ENCODE measurements at places on chromosomes 11 and 22. TPM values are rescaled to one million over a fixed set of nuclear protein-coding genes. Genes with fewer than 3 reads are reported as not detected.

DNA sequence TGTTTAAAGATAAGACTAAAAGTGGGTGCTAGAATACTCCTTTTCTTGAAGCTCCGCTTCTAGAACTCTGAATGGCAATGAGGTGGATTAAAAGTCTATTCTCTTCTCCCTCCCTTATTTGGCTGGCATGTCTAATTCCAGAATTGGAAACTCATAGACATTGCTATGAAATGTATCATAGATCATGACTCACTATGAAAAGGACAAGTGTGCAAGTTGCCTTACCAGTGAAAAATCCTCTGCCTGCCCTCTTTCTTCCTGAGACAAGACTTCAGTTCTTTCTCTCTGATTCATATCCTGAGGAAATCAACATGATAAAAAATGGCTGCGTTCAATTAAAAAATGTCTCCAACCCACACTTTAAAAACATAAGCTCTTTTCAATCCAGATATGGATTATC is 73.2 kb upstream of the BLID start:
- no peaks in the 10 kb centered on the region for H3K36me3 ChIP-seq
- H3K4me3 ChIP-seq: no peak overlapping the region
- DNase-seq: no peak
- H3K27ac ChIP-seq: no peak overlapping the region
- H3K4me1 ChIP-seq: no peaks in the 10 kb centered on the region
- H3K27me3 ChIP-seq: peaks cover 20% of the 10 kb centered on the region

GRCh38 chr22:48739348-48740085 is 1088.2 kb downstream of the BRD1 start:
- H3K36me3 ChIP-seq: no peaks in the 10 kb centered on the region
- H3K27me3 ChIP-seq: no peaks in the 10 kb centered on the region
- no peak for DNase-seq
- no peak overlapping the region for H3K27ac ChIP-seq
- no peaks in the 10 kb centered on the region for H3K4me1 ChIP-seq

- no peaks in the 10 kb centered on the region for H3K4me1 ChIP-seq
- no peak overlapping the region for H3K27ac ChIP-seq
- H3K36me3 ChIP-seq: no peaks in the 10 kb centered on the region
- H3K4me3 ChIP-seq: no peak overlapping the region
These were observed 96.2 kb upstream of the NTM start for GRCh38 chr11:131274233-131274632.

GRCh38 chr11:130514316-130514715 is 65.9 kb downstream of the ADAMTS15 start:
- H3K4me3 ChIP-seq: no peak overlapping the region
- no peaks in the 10 kb centered on the region for H3K36me3 ChIP-seq
- H3K27ac ChIP-seq: no peak overlapping the region
- no peaks in the 10 kb centered on the region for H3K4me1 ChIP-seq

IFITM10 gene
- total RNA-seq: 0.22 TPM

RTN4RL2 gene
- total RNA-seq: 0.74 TPM

GRCh38 chr11:63641727-63642126 is 27.5 kb upstream of the PLAAT3 start:
- H3K27me3 ChIP-seq: no peaks in the 10 kb centered on the region
- peaks cover 10% of the 10 kb centered on the region for H3K36me3 ChIP-seq
- no peak for DNase-seq
- peaks cover 6% of the 10 kb centered on the region for H3K4me1 ChIP-seq

DNA sequence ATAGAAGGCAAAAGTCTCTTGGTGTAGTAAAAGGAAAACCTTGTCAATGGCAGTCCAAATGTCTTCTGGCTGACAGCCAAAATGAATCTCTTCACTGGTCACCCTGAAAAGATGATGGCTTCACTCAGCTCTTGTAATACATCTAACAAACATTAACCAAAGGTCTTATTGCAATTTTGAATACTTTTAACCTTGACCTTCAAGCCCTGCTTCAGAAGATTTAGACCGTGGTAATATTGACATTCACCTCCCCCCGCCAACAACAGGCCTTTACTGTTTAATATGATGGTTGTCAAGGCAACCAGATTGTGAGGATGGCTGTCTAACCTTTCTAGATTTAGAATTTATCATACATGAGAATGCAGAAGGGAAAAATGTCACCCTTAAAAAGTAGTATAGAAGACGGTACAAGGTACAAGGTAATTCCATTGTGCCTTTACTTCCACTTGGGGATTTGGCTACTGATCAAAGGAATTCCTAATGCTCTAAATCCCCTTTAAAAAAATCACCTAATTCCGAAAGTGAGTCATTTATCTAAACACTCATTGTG is 342.3 kb downstream of the LARGE1 start:
- no peaks in the 10 kb centered on the region for H3K36me3 ChIP-seq
- H3K4me1 ChIP-seq: no peaks in the 10 kb centered on the region

ZNF214 gene
- total RNA-seq: not detected

- DNase-seq: no peak
- H3K27me3 ChIP-seq: no peaks in the 10 kb centered on the region
- H3K4me3 ChIP-seq: no peak overlapping the region
- H3K36me3 ChIP-seq: no peaks in the 10 kb centered on the region
- peaks cover 8% of the 10 kb centered on the region for H3K4me1 ChIP-seq
- no peak overlapping the region for H3K27ac ChIP-seq
These were observed 7.2 kb upstream of the NIPSNAP1 start for GRCh38 chr22:29587938-29588699.

- no peak for DNase-seq
- H3K36me3 ChIP-seq: peaks cover 8% of the 10 kb centered on the region
- no peaks in the 10 kb centered on the region for H3K4me1 ChIP-seq
- no peak overlapping the region for H3K27ac ChIP-seq
- no peak overlapping the region for H3K4me3 ChIP-seq
These were observed 20.9 kb upstream of the BAIAP2L2 start for GRCh38 chr22:38131399-38131798.

DNA sequence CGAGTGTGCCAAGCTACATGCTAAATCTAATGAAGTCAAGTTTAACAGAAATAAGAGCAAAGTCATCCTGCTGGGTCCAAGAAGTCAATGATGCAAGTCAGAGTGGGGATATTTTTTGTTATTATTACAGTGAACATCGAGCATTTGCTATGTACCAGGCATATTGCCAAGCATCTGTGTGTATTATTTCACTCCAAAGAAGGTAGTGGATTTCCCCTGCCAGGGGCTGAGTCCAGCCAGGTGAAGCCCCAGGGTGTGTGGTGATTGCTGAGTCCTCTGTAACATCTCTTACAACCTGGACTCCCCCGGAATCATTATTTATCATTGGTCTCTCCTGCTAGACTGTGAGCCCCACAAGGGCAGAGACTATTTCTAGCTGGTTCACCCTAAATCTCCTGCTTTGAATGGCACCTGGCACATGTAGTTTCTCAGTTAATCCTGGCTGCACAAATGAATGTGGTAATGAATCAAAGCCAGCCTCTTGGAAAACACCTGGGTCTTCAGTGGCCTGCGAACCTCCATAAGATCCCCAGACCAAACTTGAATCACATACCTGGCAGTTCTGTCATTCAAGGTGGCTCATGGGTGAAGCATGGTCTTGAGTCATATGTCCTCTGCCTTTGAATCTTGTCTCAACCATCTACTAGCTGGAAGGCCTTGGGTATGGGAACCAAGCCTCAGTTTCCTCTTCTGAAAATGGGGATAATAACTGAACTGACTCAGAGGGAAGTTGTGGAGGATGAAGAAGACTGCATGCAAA is 549.2 kb downstream of the MIAT start:
- H3K27ac ChIP-seq: no peak overlapping the region
- no peak overlapping the region for H3K4me3 ChIP-seq
- peaks cover 23% of the 10 kb centered on the region for H3K27me3 ChIP-seq

- no peak overlapping the region for H3K27ac ChIP-seq
- H3K36me3 ChIP-seq: no peaks in the 10 kb centered on the region
- peaks cover 4% of the 10 kb centered on the region for H3K27me3 ChIP-seq
- peaks cover 65% of the 10 kb centered on the region for H3K4me1 ChIP-seq
- no peak for DNase-seq
- H3K4me3 ChIP-seq: no peak overlapping the region
These were observed 2.7 kb downstream of the AHNAK start for GRCh38 chr11:62543680-62544444.

GRCh38 chr22:49103314-49104059 is 724.2 kb downstream of the BRD1 start:
- H3K27me3 ChIP-seq: peaks cover 15% of the 10 kb centered on the region
- DNase-seq: no peak
- H3K36me3 ChIP-seq: no peaks in the 10 kb centered on the region
- H3K4me3 ChIP-seq: no peak overlapping the region

SDHAF2 gene
- 27.0 TPM for total RNA-seq

MPZL2 gene
- 25.3 TPM for total RNA-seq

GRCh38 chr11:44017443-44018126 is 30.2 kb upstream of the ACCSL start:
- H3K27ac ChIP-seq: no peak overlapping the region
- peaks cover 6% of the 10 kb centered on the region for H3K27me3 ChIP-seq
- no peak overlapping the region for H3K4me3 ChIP-seq
- H3K4me1 ChIP-seq: no peaks in the 10 kb centered on the region
- H3K36me3 ChIP-seq: peaks cover 1% of the 10 kb centered on the region
- no peak for DNase-seq

- H3K27me3 ChIP-seq: no peaks in the 10 kb centered on the region
- no peak for DNase-seq
- H3K27ac ChIP-seq: peak overlapping the region; percentile 34
- peaks cover 42% of the 10 kb centered on the region for H3K4me1 ChIP-seq
- H3K4me3 ChIP-seq: no peak overlapping the region
These were observed 25.0 kb downstream of the LRP5 start for GRCh38 chr11:68337399-68337835.

GRCh38 chr11:35066783-35067423 is 72.1 kb upstream of the CD44 start:
- H3K27ac ChIP-seq: peak overlapping the region; percentile 15
- peaks cover 17% of the 10 kb centered on the region for H3K36me3 ChIP-seq
- peak; percentile 65 for DNase-seq
- H3K27me3 ChIP-seq: no peaks in the 10 kb centered on the region

SLC1A2 gene
- not detected for total RNA-seq

- H3K27ac ChIP-seq: no peak overlapping the region
- H3K36me3 ChIP-seq: peaks cover 47% of the 10 kb centered on the region
- peaks cover 1% of the 10 kb centered on the region for H3K27me3 ChIP-seq
- no peak overlapping the region for H3K4me3 ChIP-seq
- DNase-seq: no peak
These were observed 7.1 kb upstream of the GAS2L1 start for GRCh38 chr22:29299136-29299900.

DNA sequence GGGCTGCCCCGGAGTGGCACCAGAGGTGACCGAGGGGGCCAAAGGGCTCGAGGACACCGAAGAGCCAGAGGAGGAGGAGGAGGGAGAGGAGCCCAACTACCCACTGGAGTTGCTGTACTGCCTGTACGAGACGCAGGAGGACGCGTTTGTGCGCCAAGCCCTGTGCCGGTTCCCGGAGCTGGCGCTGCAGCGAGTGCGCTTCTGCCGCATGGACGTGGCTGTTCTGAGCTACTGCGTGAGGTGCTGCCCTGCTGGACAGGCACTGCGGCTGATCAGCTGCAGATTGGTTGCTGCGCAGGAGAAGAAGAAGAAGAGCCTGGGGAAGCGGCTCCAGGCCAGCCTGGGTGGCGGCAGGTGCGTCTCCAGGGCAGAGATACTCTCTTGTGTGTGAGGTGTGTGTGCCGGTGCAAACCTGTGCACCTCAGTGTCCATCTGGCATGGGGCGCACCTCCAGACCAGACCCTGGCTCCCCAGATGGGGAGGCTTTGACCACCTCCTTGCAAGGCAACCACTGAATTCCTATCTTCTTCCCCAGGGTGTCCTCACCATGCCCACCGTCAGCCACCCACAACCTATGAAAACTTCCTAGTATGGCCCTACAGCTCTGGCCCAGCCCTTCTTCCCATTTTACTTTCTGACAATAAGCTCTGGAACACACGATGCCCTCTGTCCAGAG is 3.4 kb downstream of the NLRP6 start:
- H3K27me3 ChIP-seq: peaks cover 19% of the 10 kb centered on the region
- H3K36me3 ChIP-seq: peaks cover 8% of the 10 kb centered on the region
- DNase-seq: no peak

APOL5 gene
- total RNA-seq: not detected

DAGLA gene
- total RNA-seq: 0.07 TPM

GRCh38 chr11:70944636-70945035 is 307.7 kb downstream of the SHANK2 start:
- no peaks in the 10 kb centered on the region for H3K4me1 ChIP-seq
- no peak overlapping the region for H3K4me3 ChIP-seq
- H3K27ac ChIP-seq: no peak overlapping the region
- no peak for DNase-seq
- peaks cover 3% of the 10 kb centered on the region for H3K27me3 ChIP-seq

DNA sequence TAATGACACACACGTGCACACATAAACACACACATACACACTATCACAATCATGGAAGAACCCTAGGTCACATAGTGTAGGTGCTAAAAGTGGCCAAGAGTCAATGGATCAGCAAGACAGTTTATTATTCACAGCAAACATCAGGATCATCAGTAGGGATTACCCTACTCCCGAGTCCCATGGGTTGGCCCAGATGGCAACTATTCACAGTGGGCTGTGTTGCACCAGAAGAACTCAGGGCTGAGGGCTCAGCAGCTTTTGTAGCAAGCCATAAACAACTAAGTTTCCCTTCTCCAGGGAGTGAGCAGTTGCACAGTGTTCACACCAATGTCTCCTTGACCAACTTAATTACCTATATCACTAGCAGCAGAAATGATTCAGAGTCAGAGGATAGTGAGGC is 20.8 kb downstream of the PRDM11 start:
- H3K36me3 ChIP-seq: peaks cover 2% of the 10 kb centered on the region
- H3K4me3 ChIP-seq: no peak overlapping the region
- H3K27me3 ChIP-seq: no peaks in the 10 kb centered on the region
- peaks cover 7% of the 10 kb centered on the region for H3K4me1 ChIP-seq
- no peak overlapping the region for H3K27ac ChIP-seq

DNA sequence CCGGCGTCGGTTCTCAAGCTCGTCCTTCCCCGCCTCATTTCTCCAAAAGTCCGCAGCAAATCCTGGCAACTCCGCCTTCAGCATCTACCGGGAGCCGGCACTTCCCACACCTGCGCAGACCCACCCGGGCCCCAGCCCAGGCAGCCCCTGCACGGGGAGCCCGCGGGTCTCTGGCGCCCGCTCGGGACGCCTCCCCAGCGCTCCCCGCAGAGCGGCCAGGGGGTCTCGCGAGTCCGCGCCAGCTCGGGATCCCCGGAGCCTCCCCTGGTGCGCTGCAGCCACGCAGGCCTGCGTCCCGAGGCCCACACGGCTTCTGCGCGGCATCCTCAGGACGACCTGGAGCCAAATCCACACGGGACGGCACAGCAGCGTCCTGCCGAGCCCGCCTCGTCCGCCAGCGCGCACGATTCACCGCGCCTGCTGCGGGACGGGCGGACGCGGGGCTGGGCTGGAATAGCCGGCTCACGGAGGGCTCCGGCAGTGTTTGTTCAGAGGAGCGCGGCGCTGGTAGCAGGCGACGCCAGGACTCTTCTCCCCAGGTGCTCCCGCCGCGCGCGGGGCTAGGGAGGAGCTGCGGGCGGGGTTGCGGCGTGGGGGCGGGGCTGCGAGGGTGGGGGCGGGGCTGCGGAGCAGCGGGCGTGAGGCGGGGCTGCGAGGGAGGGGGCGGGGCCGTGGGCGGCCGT is 816 bp upstream of the PHRF1 start:
- peak overlapping the region; percentile 77 for H3K4me3 ChIP-seq
- H3K4me1 ChIP-seq: peaks cover 46% of the 10 kb centered on the region
- H3K27ac ChIP-seq: no peak overlapping the region
- peaks cover 6% of the 10 kb centered on the region for H3K27me3 ChIP-seq
- DNase-seq: no peak

- no peak for DNase-seq
- H3K27ac ChIP-seq: no peak overlapping the region
- H3K4me1 ChIP-seq: peaks cover 42% of the 10 kb centered on the region
- H3K4me3 ChIP-seq: no peak overlapping the region
These were observed 12.3 kb downstream of the RELT start for GRCh38 chr11:73388265-73389133.

GRCh38 chr11:44835938-44836337 is 109.2 kb downstream of the TSPAN18 start:
- no peak overlapping the region for H3K4me3 ChIP-seq
- H3K4me1 ChIP-seq: no peaks in the 10 kb centered on the region
- H3K27me3 ChIP-seq: no peaks in the 10 kb centered on the region
- DNase-seq: no peak

Measured in activated naive CD4-positive, alpha-beta T cell treated with anti-CD3 and anti-CD28 coated beads for 36 hours (primary cell).